NCI-H524 (cell line): ENCODE measurements at places on chromosomes 2 and 18.

DNA sequence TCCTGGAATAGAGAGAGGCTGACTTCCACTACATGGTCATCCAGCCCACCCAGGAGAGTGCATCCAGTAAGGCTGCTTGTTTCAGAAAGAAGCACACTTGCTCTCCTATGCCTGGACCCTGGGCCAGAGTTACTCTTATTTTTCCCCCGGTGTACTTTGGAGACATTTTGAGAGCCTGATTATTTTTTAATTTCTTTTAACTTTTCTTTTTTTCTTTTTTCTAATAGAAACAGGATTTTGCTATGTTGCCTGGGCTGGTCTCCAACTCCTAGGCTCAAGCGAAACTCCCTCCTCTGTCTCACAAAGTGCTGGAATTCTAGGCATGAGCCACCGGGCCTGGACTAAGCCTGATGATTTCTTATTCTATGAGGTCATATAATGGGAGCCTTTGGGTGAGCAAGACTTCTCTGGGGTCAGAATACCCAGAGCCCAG is 62.2 kb downstream of the RPL37A start:
- DNase-seq, result no peak

DNA sequence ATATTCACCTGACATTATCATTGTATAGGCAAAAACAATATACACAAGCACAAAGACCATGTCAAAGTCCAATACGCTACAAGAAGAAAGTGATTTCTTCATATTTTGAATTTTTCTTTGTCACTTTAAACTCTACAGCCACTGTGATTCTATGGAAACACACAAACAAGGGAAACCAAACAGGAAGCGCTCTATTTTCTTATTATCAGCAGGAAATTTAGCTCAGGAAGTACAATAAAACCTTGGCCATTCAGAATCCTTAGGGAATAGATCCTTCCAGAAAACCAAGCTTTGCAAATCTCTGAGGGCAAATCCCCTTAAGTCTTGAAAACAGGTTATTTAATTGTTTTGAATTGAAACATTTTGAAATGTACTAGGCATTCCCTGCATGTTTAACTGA is 336.2 kb downstream of the EPHA4 start:
- no peak for DNase-seq

- DNase-seq, result no peak
Measured at GRCh38 chr18:2411381-2411960, 159.8 kb downstream of the METTL4 start.

GRCh38 chr2:150171065-150171548 is 316.4 kb downstream of the RND3 start:
- DNase-seq, result no peak

- no peak for DNase-seq
Measured at GRCh38 chr2:157432475-157433106, 11.3 kb downstream of the CYTIP start.

GRCh38 chr2:148979164-148979918 is 59.2 kb upstream of the LYPD6B start:
- no peak for DNase-seq
